GM13976 (cell line): ENCODE measurements at places on chromosomes 11 and 22.

GRCh38 chr11:123034597-123034996, 27.3 kb downstream of the HSPA8 start:
- no peak for DNase-seq

- no peak for DNase-seq
These were observed 33.1 kb downstream of the LRFN4 start for GRCh38 chr11:66889960-66890359.

GRCh38 chr11:37841016-37841415, 1243.0 kb upstream of the RAG2 start:
- DNase-seq, result no peak

GRCh38 chr22:28589102-28589750, 90.4 kb downstream of the TTC28 start:
- no peak for DNase-seq

- DNase-seq, result no peak
These were observed 963.4 kb downstream of the DLG2 start for GRCh38 chr11:84663731-84664130.

- DNase-seq, result no peak
These were observed 435.0 kb upstream of the CCDC179 start for GRCh38 chr11:23295241-23295640.

DNA sequence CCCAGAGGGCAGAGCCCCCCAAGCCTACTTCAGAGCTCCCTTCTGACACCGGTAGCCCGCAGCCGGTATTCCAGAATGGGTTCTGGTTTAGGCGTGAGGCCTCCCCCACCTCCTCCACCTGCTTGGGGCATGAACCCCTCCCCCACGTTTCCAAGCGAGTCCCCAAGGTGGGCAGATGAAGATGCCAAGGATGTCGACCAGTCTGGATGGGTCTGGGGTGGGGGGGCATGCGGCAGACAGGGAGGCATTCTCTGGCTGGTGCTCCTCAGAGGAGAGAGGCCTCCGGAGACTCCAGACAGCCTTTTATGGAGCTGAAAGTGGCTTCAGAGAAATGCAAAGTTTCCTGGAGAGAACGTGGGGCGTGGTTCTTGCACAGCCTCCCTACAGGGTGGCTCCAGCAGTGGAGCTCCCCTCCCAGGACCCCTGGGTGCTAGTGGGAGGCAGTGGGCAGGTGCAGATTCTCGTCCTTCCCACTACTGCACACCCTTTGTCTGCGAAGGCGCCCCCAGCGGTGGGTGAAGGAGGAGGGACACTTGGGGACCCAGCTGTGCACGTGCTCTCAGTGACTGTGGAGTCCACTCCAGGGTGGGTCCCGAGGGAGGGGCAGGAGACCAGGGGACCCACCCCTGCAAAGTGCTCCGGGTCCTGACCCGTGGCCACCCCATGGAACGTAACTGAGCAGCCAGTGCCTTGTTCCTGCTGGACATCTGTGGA, 4.2 kb downstream of the CCND1 start:
- no peak for DNase-seq

DNA sequence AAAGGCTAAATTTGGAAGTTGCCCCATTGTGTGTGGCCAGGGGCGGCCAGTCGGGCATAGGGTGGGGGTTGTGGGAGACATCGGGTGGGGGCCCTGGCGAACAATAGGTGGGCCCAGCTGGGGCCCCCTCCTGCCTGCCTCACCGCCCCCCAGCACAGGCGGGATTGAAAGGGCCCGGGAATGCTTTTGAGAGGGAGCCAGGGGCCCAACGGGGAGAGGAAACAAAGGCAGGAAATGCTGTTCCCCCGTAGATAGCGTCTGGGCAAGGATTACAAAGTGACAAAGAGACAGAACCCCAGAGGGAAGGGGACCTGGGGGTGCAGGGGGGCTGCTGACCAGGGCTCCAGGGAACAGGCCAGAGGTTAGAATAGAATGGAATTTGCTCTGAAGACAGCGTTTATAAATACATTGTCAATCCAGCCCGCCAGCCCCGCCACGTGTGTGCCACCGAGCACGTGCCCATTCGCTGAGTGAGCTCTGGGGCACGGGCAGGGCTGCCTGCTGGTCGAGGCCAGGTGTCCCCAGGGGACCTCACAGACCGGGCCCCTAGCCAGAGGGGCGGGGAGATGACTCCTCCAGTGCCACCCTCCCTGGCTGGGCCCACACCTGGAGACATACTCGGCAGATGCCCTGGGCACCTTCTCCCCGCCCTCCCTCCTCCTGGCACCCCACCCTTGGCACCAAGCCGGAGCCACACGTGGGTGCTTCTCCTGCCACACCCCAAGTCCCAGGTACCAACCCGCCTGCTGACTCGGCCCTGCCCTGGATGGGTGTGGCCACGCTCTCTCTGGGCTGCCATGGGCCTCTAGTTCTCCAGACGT, 9.7 kb downstream of the PDGFB start:
- DNase-seq, result no peak

GRCh38 chr11:2996976-2997375, 4.8 kb upstream of the NAP1L4 start:
- no peak for DNase-seq

DNA sequence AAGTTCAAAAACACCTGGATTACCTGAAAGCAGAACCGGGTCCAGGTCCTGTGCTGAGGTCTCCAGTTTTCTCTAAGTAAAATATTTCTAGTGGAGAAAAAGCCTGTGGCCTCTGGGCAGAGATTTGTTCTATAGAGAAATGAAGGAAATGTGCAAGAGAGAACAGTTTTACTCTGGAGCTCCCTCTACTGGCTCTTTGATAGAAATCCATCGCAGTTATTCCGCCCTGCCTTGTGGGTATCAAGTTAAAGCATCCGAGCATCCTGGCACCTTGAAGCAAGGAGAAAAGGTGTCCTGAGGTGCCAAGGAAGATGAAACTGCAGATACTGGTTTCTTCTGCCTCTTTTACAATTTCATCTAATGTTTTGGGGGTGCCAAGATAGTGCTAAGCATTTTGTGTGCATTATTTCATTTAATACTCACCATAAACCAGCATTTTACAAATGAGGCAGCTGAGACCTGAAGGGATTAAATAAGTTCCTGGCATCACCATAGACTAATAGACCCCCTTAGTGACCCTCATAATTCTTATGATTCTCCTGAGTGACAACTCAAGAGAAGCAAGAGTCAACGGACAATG, 113.1 kb upstream of the HSD17B12 start:
- DNase-seq, result peak; percentile 67

DNA sequence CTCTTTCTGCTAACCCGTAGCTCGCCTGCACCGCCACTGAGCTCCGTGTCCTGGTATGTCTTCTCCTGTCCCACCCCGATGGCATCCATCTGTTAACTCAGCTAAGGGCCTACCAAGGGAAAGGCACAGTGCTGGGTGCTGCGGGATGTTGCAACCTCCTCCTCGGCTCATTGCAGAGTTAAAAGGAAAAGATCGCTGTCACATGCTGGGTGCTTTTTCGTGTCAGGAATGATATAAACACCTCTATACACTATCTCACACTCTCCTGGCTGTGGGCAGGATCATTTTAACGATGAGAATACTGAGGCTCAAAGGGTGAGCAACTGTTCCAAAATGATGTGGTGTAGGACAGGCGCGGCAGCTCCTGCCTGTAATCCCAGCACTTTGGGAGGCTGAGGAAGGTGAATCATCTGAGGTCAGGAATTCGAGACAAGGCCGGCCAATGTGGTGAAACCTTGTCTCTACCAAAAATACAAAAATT, 10.1 kb downstream of the TXN2 start:
- no peak for DNase-seq

GRCh38 chr11:130779943-130780342, 136.3 kb downstream of the SNX19 start:
- no peak for DNase-seq

- no peak for DNase-seq
These were observed 39.5 kb upstream of the CHRNA10 start for GRCh38 chr11:3710485-3711259.

- peak; percentile 50 for DNase-seq
These were observed 105.1 kb downstream of the HIPK3 start for GRCh38 chr11:33362051-33362910.

- DNase-seq, result no peak
These were observed 16.3 kb downstream of the CPSF7 start for GRCh38 chr11:61413496-61413895.

- DNase-seq, result no peak
These were observed 94.6 kb downstream of the CCDC83 start for GRCh38 chr11:85949798-85950197.

- DNase-seq, result no peak
These were observed 29.1 kb downstream of the TREH start for GRCh38 chr11:118650366-118650765.

- DNase-seq, result no peak
These were observed 114.5 kb downstream of the FEZ1 start for GRCh38 chr11:125381499-125382044.

- no peak for DNase-seq
These were observed 524.0 kb upstream of the LRRC4C start for GRCh38 chr11:41983475-41983874.

DNA sequence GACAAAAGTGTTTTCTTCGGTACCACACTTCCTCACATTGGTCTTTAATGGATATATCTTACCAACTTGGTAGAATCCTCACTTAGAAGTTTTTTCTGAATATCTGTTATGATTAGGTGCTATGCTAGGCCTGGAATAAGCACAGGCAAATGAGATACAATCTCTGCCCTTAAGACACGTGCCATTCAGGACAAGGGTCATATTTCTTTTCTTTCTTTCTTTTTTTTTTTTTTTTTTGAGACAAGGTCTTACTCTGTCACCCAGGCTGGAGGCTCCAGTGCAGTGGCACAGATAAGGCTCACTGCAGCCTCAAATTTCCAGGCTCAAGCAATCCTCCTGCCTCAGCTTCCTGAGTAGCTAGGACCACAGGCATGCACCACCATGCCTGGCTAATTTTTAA, 23.0 kb downstream of the WBP2NL start:
- DNase-seq, result no peak

DNA sequence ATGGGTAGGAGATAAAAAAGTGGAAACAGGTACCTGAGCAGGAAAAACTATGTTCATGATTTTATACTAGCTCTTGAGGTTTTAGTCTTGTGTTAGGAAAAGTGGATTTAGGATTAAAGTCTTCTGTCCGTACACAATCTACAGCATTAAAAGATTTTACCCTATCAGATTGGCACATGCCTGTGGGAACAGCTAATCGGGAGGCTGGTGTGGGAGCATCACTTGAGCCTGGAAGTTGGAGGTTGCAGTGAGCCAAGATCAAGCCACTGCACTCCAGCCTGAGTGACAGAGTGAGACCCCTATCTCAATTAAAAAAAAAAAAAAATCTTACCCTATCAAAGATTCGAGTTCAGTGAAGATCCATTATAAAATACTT, 12.2 kb upstream of the CRKL start:
- no peak for DNase-seq

GRCh38 chr11:22674470-22675439, 8.3 kb downstream of the GAS2 start:
- DNase-seq, result no peak

DNA sequence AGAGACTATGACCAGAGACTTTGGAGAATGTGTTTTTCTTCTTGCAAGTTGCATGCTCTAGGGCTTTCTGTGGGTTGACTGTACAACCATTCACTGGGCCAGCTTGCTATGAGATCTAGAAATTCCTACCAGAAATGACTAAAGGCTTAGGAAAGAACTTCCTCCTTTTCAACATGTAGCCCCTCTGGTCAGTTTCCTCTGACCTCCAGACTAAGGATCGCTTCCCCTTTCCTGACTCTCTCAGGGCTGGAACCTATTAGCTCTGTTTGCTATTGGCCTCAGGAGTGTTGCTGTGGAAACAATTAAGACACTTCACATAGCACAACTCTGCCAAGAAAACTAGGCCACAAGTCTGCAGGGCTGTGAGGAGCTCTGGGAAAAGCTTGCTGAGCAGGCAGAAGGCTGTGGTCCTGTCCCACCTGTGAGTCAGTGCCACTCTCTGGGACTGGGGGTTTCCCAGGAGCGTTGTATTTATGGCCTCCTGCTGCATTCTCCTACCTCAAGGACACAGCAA, 10.7 kb downstream of the CRY2 start:
- no peak for DNase-seq

DNA sequence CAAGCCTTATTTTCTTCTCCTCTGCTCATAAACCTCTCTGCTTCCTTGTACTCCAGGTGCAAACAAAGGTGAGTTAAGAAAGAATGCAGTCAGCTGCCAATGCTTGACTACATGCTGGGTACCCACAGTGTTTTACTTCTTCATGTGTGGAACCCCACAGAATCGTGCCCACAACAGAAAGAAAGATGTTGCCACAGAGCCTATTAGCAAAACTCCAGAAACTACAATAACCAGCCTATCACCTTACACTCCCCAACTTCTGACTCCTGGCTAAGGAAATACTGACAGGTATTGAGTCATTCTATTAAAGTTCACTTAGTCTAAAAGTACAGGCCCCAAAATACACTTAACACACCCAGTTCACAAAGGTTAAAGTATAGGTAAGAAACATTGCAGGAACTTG, 56.9 kb upstream of the CCDC89 start:
- no peak for DNase-seq

GRCh38 chr11:98572941-98573340, 447.8 kb upstream of the CNTN5 start:
- no peak for DNase-seq

DNA sequence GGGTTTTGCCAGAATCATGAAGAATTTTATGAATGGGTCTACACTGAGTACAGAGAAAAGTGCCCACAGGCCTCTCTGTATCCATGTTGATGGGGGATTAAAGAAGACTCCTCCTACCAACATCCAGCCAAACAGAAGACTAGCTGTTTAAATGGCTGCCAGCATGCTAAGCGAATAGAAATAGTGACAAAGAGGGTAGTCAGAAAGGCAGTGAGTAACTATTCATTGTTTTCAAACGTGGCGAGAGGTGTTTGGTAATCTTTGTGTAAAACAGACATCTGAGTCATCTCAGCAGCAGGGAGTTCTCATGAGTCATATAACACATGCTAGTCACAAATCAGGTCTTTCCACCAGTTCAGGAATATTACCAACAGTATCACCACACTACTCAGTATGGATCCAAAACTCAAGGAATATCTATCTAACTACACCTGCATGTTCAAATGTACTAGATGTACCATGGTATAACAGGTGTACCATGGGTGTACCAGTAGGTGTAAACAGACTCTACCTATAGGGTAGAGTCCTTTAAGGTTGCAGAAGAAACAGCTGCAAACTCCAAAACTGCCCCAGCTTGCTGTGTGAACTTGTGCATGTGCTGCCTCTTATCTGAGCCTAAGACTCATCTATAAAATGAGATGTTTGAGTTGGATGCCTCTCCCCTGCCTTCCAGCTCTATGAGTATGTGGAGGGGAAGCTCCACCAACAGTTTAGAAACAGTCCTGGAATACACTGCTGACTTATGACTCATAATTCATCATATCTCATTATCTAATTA, 82.0 kb downstream of the SLC1A2 start:
- no peak for DNase-seq
